ENCODE measurements at places on chromosomes 1 and 21.
A peak's percentile ranks its signal among the peaks of the same experiment; 100 is the strongest.

DNA sequence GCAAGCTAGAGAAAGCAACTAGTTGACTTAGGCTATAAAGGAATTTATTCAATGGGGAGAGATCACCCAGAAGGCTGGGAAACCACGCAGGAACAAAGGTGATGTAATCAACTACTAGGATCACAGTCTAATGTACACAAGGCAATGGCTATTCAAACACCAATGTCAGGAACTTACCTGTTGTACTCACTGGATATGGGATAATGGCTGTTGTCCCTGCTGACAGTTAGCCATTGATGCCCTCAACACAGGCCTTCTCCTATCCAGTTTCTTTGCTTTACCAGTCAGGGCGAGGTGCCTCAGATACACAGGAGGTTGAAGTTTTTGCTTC, 32.3 kb downstream of the C21orf91 start:
- DNase-seq: no peak

- no peak for DNase-seq
Measured at GRCh38 chr1:179146476-179146875, 64.6 kb downstream of the TOR3A start.

GRCh38 chr1:239718997-239719628, 332.7 kb downstream of the CHRM3 start:
- DNase-seq: no peak

GRCh38 chr1:18922319-18922726, 20.0 kb upstream of the ALDH4A1 start:
- peak; percentile 89 for DNase-seq

DNA sequence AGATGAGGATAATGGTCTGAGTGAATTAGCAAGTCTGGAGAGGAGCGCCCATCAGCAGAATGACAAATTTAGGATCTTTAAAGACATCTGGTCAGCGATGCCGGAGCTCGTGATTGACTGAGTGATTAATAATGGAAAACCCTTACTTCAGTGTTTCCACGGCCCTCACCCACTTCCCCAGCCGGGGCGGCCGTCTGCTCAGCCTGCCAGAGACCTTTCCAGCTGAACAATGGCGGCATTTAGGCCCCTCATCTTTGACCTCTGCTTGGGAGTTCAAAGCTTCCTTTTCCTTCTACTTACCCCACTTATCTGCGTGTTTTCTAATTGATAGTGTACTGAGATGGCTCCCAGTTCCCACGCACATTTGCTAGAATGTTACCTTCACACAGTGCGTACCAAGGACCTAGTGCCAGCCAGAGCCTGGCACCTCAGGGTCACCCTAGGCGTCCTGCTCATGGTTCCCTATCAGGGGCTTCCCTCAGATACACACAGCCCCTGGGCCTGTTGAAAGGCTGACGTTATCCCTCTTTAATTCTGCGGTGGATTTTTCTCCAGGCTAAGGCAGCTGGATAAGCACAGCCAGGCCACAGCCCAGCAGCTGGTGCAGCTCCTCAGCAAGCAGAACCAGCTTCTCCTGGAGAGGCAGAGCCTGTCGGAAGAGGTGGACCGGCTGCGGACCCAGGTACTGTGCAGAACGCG, 232.8 kb downstream of the SDCCAG8 start:
- DNase-seq: no peak

- no peak for DNase-seq
Measured at GRCh38 chr21:45836694-45837670, 144.6 kb upstream of the COL6A1 start.

DNA sequence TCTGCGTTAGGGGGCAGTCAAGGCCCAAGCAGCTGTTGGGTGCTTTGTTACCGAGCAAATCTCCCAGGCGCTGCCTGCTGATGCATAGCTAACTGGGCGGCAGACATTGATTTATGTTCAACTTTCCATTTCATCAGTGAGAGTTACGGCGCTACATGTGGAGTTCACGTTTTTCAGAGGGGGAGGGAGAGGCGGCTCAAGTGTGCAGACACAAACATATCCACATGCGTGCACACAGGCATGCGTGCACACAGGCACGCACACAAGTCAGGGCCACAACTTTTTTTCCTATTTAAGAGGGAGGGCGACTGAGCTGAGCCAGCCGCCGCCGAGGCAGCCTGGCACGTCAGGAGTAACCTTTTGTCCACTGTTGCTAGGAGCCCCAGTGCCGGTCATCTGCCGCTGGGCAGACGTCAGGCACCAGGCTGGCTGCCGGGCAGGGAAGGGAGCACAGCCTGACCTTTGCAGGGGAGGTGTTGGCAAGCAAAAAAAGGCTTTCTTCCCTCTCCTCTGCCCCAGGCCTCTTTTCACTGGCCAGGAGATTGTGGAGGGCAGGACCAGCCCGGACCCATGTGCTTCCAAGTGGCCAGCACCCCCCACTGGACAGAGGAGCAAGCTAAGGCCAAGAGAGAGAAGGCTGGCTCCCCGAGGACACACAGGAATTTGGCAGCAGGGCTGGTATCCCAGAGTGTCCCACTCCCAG, 73.3 kb downstream of the MRPL37 start:
- peak; percentile 72 for DNase-seq

DNA sequence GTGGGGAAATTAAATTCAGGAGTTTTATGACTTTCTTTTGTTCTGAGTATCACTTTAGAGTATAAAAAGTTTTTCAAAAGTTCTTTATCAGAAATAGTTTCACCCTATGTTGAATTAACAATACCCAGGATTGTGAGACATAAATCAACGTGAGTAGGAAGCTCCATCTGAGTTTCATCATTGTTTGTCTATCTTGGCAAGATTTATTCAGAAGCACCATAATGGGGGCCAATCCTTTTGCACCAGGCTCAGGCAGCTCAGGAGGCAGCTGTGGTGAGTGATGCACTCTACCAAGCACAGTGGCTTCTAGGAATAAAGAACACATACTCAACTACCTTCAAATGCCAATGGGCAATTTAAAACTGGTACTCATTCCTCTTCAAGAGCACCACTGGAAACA, 12.0 kb downstream of the CREG1 start:
- DNase-seq: no peak

- no peak for DNase-seq
Measured at GRCh38 chr1:12333036-12333785, 103.4 kb downstream of the VPS13D start.

GRCh38 chr1:18612073-18612472, 18.6 kb upstream of the PAX7 start:
- DNase-seq: no peak

- DNase-seq: no peak
Measured at GRCh38 chr1:159339536-159339935, 37.4 kb downstream of the FCER1A start.

DNA sequence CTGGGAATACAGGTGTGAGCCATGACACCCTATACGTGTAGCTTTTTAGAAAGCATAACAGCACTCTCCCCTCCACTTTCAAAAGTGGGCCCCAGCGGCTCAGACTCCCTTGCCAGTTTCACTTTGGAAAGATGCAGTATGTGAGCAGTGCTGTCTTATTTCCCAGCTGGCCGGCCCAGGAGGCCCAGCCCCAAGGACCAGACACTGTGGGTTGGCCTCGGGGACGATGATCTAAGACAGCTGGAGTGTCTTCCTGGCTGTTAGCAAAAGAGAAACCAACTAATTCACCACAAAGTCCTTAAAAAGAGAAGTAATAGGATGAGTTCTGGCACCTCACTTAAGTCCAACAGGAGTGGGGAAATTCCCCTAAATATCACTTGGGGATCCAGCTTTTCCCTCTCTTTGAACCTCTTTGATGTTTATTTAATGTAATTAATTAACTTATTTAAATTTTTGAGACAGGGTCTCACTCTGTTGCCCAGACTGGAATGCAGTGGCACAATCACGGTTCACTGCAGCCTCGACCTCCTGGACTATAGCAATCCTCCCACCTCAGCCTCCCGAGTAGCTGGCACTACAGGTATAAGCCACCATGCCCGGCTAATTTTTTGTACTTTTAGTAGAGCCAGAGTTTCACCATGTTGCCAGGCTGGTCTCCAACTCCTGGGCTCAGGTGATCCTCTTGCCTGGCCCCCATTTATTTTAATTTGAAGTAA, 17.6 kb upstream of the CLIC4 start:
- DNase-seq: peak; percentile 78

DNA sequence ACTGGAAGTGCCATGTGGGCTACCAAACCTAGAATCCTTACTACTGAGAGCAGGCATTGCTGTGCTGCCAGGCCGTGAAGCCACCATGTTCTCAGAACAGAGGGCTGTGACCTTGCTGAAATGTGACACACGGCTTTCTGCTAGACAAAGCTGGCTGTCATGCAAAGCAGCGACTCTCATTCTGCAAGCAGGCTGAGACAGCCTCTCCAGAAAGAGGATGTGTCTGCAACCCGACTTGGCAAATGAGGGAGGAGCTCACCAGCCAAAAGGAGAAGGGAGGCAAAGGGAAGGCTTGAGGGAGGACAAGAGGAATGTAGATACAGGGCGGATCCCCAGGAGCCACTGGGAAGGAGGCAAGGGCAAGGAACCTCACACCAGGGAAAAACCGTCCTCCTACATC, 85.7 kb upstream of the KRTAP19-8 start:
- no peak for DNase-seq
